NCI-H2081 treated with DMSO at 0.1 percent for 48 hours (cell line): ENCODE measurements at places on chromosomes 7 and 10.

DNA sequence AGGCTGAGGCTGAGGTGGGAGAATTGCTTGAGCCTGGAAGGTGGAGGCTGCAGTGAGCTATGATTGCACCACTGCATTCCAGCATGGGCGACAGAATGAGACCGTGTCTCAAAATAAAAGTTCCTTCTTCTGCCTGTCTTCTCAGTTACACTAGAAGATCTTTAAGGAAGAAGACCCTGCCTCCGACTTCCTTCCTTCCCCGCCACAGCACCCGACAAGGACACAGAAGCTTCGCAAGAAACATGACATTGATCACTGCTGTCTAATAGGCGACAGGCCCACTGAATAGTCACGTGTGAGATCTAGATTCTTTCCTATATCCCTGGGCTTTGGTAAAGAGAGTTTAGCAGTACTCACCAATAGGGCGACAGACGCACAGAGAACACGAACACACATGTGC lies 118.2 kb downstream of the PRPF18 start:
- no peak for DNase-seq

GRCh38 chr7:36006636-36007229 lies 146.3 kb upstream of the EEPD1 start:
- DNase-seq = no peak

DNA sequence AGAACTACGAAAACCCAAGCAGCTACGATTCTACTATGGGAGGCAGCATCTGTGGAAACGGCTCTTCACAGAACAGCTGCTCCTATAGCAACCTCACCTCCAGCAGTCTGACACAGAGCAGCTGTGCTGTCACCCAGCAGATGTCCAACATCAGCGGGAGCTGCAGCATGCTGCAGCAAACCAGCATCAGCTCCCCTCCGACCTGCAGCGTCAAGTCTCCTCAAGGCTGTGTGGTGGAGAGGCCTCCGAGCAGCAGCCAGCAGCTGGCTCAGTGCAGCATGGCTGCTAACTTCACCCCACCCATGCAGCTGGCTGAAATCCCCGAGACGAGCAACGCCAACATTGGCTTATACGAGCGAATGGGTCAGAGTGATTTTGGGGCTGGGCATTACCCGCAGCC lies 81.6 kb upstream of the SAMD8 start:
- DNase-seq = no peak

GRCh38 chr7:138205614-138206150 lies 129.4 kb downstream of the AKR1D1 start:
- DNase-seq = no peak
